DMS79 treated with DMSO at 0.1 percent for 48 hours (cell line): ENCODE measurements at places on chromosomes 2 and 18.

- no peak for DNase-seq
These were observed 718.8 kb upstream of the SOX11 start for GRCh38 chr2:4973354-4973753.

DNA sequence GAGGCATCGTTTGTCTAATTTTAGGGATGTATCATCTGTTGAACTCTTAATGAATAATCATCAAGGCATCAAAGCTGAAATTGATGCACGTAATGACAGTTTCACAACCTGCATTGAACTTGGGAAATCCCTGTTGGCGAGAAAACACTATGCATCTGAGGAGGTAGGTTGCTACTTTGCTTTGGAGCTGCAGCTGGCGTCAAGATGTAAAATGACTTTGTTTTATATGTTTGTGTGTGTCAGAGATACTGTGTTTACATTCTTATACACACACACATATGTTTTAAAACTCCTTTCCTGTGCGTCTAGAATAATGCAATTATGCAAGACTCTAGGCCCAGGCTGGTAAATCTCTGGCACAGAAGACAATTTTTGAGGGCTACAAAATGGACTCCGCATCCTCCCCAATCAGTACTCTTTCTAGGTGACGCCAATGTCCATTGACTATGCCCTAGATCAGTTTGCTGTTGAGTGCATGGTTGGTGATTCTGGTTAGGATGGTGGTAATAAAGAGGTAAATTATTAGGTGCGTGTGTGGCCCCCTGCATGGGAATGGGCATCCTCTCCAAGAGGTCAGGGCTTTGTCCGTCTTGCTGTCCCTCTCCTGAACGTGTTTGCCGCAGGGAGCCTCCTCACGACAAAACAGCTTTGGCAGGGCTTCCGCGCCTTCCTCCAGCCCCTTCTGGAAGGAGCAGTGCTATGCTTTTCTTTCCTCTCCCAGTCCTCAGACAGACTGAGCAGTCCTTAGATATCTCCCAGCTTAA lies 68.2 kb upstream of the EML6 start:
- DNase-seq: no peak

DNA sequence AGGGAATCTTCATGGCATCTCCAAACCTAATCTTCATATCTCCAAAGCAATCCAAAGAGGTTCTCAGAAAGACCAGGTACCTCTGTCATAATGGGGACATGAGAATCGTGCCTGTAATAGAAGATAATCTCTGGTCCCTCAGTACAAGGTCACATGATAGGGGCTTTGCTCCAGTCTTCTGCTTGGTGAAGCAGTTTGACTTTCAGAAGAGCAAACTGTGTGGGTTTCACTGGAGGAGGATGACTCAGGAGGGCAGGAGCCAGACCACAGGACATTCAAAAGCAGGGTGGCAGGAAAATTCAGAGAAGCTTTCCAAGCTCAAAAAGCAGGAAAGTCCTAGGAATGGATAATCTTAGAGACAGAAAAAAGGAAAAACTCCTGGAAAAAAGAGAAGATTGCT lies 10.6 kb upstream of the PAX3 start:
- no peak for DNase-seq

- no peak for DNase-seq
These were observed 114.0 kb downstream of the NOL10 start for GRCh38 chr2:10575609-10576280.

DNA sequence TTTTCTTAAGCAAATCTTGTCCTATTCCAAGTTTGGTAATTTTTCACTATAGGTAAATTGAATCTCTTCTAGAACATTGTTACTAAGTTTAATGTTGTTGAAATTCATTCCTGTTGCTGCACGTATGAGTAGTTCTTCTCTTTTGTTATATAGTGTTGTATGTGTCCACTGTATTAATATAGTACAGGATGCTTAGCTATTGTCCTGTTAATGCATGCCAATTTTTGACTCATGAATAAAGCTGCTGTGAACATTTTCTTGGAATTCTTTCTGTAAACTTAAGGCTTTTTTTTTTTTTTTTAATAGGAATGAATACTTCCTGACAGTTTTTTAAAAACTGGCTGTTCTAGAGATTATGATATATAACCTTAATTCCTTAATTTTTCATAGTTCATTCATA lies 326.9 kb downstream of the SLC4A3 start:
- DNase-seq: no peak
